ENCODE measurements at places on chromosomes 3 and 15.

GRCh38 chr3:24242012-24242698 is 252.5 kb downstream of the THRB start:
- DNase-seq = peak; percentile 66

GRCh38 chr3:123405021-123405420 is 43.9 kb downstream of the ADCY5 start:
- DNase-seq = no peak

- peak; percentile 32 for DNase-seq
These were observed 442.2 kb downstream of the SHQ1 start for GRCh38 chr3:72405943-72406566.

- DNase-seq = no peak
These were observed 341.4 kb downstream of the OTOL1 start for GRCh38 chr3:161838021-161838420.

GRCh38 chr3:9392041-9392440 is 5.4 kb upstream of the SETD5 start:
- DNase-seq = no peak

DNA sequence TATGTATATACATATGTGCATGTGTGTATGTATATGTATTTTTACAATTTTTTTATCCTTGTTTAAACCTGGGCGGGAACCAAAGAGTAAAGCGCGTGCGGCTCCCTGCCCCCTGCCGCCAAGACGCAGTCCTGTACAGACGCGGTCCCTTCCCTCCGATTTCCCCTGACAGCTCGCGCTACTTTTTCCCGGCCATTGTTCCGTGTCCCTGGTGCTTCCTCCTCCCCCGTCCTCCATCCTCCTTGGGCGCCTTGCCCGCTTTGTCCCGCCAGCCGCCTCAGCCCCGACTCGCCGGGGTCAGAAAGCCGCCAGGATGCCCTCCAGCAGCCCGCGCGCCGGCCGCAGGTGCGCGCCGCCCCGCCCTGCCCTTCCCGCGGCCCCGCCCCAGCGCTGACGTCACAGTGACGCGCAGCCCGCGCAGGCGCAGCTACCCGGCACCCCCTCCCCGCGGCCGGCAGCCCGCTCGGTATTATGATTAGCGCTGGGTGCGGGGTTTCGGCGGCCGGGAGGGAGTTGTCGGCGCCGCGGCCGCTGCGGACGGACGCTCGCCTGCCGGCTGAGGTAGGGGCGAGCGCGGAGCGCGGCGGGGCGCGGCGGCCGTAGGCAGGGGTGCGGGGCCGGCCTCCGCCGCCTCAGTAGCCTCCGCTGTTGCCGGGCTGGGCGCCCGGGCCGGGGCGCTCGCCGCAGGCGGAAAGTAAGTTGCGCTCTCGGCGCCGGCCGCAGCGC is at the start of gene SNRK:
TSS of gene SNRK (plus strand) at position 426 of the 726 bp plus-strand sequence. CDS start 16,664 bp downstream, outside the sequence.
- peak; percentile 65 for DNase-seq

DNA sequence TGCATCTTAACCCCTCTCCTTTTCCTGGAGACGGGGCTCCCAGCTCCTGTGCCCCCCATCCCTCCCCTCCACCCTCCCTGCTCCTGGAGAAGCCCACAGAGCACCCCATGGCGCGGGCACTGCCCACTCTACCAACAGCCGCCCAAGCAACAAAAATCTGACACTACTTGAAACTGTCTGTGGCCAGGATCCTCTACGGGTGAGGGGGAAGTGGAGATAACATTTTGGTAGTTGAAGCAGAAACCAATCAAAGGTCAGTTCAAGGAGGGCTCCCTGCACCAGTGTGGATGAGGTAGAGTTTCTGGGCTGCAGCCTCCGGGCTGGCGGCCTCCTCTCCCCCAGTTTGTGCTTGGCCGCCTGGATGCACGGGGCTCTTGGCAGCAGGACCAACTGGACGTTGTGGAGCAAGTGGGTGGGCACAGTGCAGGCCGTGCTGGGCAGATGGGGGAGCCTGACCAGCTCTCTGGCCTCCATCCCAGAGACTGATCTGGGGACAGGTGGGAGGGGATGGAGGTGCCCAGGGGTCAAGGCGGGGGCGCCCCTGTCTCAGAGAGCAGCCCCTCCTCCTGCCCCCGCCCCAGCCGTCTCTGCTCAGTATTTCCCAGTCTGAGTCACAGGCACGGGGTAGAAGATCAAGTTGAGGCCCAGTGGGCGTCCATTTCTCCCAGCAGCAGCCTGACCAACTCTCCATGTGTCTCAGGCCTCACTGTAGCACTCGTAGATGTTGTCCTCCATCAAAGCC is 12.8 kb downstream of the H1-8 start:
- DNase-seq = no peak

DNA sequence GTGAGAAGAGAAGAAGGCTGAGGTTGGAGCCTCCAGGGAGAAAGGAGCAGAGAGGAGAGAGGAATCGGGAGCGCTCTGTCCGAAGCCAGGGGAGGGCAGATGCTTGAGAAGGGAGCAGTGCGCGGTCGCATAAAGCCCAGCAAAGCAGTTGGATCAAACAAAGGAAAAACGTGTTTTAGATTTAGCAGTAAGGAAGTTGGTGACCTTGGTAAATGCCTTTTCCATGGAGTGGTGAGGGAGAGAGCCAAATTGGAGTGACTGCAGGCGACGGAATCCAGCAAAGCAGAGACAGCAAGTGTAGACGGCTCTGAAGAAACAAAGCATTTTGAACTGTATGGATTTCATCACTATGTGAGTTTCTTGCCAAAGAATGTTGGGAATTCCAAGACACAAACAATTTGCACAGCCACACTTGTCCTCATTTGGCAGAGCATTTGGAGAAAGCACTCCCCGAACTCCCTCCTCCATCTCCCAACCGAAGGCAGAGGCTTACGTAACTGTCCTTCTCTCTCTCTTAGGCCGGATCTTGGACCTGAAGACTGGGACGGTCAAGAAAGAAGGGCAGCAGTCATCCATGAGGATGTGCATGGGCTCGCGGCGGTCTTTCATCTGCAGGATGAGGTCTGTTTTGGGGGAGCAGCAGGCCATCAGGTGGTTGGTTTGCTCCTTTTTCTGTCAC is 103.6 kb downstream of the ARNT2 start:
- peak; percentile 96 for DNase-seq

- DNase-seq = no peak
These were observed 72.6 kb downstream of the TRAK1 start for GRCh38 chr3:42163622-42164244.

GRCh38 chr3:45026957-45027356 is 854 bp downstream of the CLEC3B start:
- peak; percentile 56 for DNase-seq

- peak; percentile 79 for DNase-seq
These were observed 1.2 kb upstream of the PLIN1 start for GRCh38 chr15:89680282-89680873.

- DNase-seq = no peak
These were observed 486.1 kb downstream of the DIPK2A start for GRCh38 chr3:144457758-144458157.

- DNase-seq = no peak
These were observed 49.8 kb downstream of the SGO1 start for GRCh38 chr3:20136231-20136630.

- DNase-seq = no peak
These were observed 28.5 kb downstream of the TSPAN3 start for GRCh38 chr15:77042245-77042919.

GRCh38 chr3:136909187-136909586 is 47.2 kb downstream of the NCK1 start:
- no peak for DNase-seq

DNA sequence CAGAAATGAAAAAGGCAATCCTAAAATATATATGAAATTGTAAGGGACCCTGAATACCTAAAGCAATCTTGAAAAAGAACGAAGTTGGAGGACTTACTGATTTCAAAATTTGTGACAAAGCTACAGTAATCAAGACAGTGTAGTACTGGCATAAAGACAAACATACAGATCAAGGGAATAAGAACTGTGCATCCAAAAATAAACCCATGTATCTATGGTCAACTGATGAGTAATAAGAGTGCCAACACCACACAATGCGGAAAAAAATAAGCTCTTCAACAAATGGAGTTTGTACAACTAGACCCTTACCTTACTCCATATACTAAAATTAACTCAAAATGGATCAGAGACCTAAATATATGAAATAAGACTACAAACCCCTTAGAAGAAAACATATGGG is 29.6 kb downstream of the GSK3B start:
- no peak for DNase-seq

- no peak for DNase-seq
These were observed 257.3 kb downstream of the ABHD5 start for GRCh38 chr3:43948013-43948412.
